Left cardiac atrium (tissue), 4 donors: ENCODE measurements at places on chromosomes 7 and 10. TPM values are rescaled to one million over a fixed set of nuclear protein-coding genes. Genes with fewer than 3 reads are reported as not detected.

DNA sequence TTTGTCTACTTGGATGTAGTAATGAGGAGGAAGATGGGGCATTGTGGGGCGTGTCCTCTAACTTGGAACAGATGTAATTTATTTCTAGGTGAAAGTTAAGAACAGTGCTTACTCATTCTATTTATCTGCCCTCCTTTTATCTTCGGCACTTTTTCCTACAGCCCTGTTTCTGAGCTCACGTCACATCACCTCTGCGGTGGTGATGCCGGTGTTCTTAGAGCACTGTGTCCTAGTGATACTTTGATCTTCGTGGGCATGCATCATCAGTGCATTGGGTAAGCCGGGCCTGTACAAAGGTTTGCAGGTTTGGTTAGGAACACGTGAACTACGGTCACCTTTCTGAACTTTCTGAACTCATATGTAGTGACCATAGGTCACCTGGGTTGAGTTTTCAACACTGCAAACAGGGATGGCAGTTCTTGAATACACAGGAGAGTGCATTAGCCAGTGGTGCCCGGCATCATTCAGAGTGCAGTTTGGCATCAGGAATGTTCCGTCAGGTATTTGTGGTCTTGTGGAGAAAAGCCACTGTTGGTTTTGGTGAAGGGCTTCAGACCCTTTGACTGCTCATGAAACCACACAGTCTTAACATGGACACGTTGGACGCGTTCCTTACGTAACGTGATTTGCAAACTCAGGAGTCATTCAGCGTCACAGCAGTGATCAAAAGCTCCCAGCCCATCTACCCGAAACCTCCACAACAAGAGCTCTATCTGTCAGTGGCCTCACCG, 5.6 kb downstream of the POR start:
- peak; percentile 30 for DNase-seq

GRCh38 chr7:2553831-2554581, 1.3 kb downstream of the BRAT1 start:
- no peak for DNase-seq

- DNase-seq: no peak
Observed at GRCh38 chr7:74258639-74259038, 4.4 kb upstream of the RFC2 start.

DNA sequence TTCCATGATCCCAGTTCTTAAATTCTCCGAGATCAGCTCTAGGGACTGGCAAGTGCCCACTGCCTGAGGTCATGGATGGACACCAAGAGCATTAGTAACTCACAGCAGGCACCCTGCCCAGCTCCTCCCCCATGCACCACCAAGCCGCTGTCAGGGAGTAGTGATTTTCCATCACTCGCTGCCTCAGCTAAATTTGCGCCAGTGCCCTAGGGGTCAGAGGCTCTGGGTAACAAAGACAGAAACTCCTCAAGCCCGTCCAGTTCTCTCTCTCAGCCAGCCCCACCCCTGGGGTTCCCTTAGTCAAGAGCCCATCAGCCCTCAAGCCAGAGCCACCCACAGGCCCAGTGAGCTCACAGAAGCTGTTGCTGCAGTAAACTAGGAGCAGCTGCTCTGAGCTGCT, 30.0 kb downstream of the PAX2 start:
- DNase-seq: peak; percentile 40

GRCh38 chr10:71040846-71041605, 152.7 kb upstream of the PCBD1 start:
- no peak for DNase-seq

DNA sequence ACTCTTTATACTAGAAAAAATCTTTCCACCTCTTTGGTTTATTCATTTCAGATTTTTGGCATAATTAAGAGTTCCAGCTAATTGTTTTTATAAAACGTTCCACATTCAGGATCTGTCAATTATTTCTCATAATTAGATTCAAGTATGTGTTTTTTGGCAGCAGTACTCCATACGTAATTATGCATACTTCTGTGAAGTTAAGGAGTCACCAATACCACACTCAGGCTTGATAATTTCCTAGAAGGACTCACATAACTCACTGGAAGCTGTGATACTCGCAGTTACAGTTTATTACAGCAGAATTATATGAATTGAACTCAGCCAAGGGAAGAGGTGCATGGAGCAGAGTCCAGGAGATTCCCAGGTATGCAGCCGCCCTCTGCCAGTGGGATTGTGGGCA, 290.5 kb upstream of the AKR1E2 start:
- DNase-seq: no peak

GRCh38 chr10:42962902-42963231, 114.0 kb upstream of the RET start:
- DNase-seq: no peak

DNA sequence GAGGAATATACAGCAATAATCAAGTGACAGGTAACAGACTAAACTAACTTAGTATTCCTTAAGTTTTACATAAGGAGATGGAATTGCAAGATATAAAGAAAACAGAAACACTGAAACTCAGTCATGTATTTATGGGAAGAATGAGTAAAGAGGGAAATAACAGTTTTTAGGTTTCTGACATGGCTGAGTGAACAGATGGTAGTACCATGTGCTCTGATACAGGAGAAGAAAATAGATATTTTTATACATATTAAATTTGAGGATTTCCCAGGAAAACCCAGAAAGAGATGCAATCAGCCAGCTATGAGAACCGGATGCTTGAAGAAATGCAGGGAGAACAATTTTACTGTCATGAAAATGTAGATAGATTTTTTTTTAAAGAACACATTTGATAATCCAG, 669.5 kb upstream of the GRM3 start:
- DNase-seq: no peak

DNA sequence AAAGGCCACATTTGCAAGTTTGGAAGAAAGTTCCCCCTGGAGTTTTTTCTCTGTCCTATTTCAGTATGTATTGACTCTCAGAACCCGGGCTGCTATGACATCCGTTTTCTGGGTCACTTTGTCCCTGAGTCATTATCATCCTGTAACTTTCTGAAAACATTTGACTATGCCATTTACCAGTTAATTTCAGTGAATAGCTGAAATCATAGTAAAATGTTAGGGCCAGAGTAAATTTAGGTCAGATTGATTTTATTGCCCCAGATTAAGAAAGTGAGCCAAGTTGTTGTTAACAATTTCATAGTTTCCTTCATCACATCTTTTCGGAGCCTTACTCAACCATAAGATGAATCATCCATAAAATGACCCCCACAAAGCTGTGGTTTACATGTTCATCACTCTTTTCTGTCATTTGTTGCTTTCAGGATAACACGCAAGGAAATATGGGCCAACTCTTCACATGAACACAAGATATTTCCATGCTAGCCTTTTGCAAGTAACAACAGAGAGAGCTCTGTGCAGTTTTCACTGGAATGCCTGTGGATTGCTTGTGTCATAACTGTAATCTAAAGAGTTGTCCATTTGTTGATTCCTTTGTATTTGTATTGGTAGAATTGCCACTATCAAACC, 3.9 kb upstream of the MACC1 start:
- DNase-seq: no peak

DNA sequence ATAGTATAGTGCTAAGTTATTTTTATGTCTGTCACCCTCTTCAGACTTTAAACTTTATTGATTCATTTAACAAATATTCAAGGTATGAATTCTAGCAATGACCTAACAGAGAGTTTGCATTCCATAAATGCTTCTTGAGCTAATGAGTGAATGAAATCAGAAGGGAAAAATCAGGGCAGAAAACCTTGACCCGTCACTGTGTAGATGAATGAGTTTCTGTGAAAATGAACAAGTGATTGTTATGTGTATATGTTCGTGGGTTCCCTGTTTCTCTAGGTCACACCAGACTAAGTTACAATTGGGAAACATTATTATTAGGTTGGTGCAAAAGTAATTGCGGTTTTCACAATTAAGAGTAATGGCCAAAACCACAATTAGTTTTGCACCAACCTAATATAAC, 30.1 kb downstream of the APBB1IP start:
- no peak for DNase-seq

DNA sequence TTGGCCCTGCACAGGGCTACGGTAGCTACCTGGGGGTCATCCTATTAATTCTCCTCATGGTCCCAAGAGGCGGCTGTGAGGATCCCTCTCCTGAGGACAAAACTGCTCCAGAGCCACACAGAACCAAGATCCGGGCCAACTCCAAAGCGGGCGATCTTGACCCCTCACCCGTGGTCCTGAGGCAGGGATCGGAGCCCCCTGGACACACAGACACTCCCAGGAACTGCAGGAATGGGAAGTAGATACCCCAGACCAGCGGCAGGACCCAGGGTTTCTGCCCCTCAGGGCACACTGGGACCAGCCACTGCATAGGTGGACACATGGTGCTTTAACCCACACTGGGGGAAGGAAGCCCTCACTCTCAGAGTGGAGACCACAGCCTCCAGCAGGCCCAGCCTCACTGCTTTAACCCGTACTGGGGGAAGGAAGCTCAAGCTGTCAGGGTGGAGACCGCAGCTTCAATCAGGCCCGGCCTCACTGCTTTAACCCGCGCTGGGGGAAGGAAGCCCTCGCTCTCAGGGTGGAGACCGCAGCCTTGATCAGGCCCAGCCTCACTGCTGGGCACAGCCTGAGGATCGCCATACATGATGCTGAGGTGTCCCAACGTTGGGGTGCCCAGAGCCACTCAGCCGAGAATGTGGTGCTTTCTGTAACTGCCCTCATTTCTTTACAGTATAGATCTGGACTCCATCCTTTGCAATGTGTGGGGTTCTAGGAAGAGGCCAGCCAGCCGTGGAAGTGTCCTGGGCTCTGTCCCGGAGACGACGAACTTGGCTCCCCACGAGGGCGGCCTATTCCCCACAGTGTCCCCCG, 60.1 kb downstream of the DIP2C start:
- DNase-seq: no peak

DNA sequence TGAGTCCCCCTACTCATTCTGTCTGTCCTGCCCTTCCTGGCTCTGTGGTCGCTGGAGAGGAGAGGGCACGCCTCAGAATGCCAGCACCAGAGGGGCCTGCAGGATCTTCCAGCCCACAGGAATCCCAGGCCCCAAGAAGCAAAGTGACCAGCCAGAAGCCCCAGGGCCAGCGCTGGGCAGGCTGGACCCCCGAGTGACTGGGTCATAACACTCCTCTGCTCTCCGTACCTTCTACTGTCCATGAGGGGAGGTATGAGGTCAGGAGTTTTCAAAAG, 102.6 kb upstream of the GPR26 start:
- DNase-seq: no peak

- DNase-seq: no peak
Observed at GRCh38 chr10:108336836-108337235, 1172.3 kb upstream of the SORCS1 start.

GRCh38 chr7:143408686-143409561, at the start of gene EPHA1:
Gene EPHA1, minus strand, starts transcription at chr7:143408856. Its CDS starts 51 bp downstream, at chr7:143408805.
- peak; percentile 34 for DNase-seq

DNA sequence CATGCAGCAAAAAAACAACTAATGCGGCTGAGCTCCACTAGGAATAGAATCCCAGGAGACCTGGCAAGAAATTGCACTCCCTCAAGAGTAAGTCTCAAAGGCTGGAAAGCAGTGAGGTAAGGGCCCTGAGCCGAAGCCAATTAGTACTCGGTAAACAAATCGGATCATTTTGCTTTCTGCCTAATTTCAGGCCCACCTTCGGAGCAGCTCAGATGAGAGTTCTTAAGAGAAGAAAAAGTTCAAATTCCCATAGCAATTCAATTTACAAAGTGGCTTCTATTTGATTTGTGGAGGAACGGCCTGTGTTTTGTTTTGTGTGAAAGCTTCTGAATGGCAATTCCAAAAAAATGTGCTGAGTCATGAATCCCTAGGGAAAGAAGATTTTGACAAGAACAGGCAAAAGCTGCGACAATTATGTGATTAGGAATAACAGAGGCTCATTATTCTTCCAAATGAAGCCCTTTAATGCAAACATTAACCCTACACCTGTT, 60.9 kb downstream of the SLC16A9 start:
- no peak for DNase-seq

- no peak for DNase-seq
Observed at GRCh38 chr7:3559278-3559677, 258.2 kb downstream of the SDK1 start.

- DNase-seq: no peak
Observed at GRCh38 chr10:19749185-19749729, 67.0 kb upstream of the PLXDC2 start.

DNA sequence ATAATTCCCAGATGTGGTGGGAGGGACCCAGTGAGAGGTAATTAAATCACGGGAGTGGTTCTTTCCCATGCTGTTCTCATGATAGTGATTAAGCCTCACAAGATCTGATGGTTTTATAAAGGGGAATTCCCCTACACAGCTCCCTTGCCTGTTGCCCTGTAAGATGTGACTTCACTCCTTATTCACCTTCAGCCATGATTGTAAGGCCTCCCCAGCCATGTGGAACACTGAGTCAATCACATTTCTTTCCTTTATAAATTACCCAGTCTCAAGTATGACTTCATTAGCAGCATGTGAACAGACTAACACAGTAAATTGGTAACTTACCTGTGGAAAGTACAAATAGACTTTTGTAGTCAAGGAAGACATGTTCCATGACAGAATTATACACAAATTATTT, 55.2 kb downstream of the ZNF716 start:
- no peak for DNase-seq

- DNase-seq: no peak
Observed at GRCh38 chr7:97868788-97869187, 3.4 kb downstream of the ASNS start.

GRCh38 chr10:58894929-58895328, 281.5 kb upstream of the PHYHIPL start:
- DNase-seq: no peak

DNA sequence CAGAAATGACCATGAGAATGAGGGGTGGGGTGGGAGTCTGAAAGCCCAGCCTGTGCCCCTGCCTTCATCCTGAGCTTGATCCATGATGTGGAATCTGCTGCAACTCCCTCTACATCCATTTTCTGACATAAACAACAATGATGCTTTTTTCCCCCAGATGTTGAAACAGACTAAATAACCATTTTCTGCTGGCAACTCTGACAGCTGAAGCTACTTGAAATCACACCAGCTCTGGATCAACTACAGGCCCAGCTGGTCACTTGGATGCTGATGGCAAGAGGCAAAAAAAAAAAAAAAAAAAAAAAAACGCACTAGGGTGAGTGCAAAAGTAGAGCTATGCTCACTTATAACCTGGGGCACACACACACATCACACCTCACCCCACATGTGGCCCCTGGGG, 74.2 kb downstream of the FAM107B start:
- no peak for DNase-seq

GRCh38 chr10:61164458-61165160, 220.6 kb upstream of the RHOBTB1 start:
- DNase-seq: no peak

The NUPR2 gene
- not detected for total RNA-seq

The MACC1 gene
- total RNA-seq: 0.06 TPM

The OR9A2 gene
- not detected for total RNA-seq

The CYP26C1 gene
- 0.05 TPM for total RNA-seq

The RELN gene
- total RNA-seq: 3.6 TPM

The FAM237B gene
- not detected for total RNA-seq

The LOXL4 gene
- 0.94 TPM for total RNA-seq

The RHOBTB1 gene
- 14.1 TPM for total RNA-seq

The GPR37 gene
- total RNA-seq: 0.32 TPM

The PRDX3 gene
- total RNA-seq: 183 TPM

The PDE1C gene
- 50.8 TPM for total RNA-seq

The JCAD gene
- 44.6 TPM for total RNA-seq

The ANKRD30A gene
- total RNA-seq: 0.21 TPM

The CFTR gene
- 0.68 TPM for total RNA-seq
